ENCODE measurements at places on chromosomes 11 and 22. TPM values are rescaled to one million over a fixed set of nuclear protein-coding genes. Genes with fewer than 3 reads are reported as not detected.

DNA sequence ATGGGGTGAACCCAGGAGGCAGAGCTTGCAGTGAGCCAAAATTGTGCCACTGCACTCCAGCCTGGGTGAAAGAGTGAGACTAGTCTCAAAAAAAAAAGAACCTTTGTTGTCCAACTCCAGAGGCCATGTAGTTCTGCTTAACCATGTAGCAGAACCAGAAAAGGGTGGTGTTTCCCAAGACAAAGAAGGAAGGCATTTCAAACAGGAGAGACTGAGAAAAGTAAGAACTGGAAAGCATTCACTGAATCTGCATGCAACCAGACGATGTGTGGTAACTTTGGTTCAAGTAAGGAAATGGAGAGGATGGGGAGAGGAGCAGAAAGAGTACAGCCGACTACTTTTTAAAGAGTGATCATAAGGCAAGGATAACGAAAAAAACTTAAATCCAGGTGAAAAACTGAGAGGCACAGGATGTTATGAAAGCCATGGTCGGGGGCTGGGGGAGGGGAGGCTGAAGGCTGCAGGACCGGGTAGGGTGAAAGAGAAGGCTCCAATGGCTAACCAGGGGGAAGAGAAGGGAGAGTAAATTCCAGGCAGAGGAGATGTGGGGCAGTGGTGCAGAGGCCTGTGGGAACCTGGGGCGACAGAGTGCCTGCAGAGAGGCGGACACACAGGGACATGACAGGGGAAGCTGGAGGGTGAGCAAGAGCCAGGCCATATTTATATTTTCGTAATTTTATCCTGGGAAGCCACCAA is 48.8 kb downstream of the MAPK1 start:
- no peak for ATAC-seq

DNA sequence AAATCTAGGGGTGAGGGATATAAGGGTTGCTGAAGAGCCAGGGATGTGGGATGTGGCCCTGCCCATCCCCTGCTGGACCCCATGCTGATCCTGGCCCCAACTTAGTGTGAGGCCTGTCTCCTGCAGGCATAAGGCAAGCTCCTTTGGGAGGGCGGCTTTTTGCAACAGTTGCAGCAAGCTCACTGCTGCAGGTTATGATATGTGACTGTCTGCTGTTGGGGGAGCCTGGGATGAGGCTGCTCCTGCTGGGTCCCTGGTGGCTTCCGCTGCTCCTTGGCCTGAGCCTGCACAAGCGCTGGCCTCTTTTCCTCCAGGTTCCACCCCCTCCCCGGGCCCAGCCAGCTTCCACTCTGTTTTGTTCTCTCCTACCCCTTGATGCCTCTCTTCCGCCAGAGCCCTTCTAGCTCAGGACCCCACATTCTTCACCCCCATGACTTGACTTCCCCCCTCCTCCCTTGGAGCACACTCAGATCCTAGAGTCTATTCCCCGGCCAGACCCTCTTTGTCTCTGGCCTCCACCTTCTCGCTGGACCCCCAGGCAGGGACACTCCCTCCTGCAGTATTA is 35.0 kb upstream of the SYT13 start:
- ATAC-seq: no peak

The OR52E8 gene
- not detected for total RNA-seq

DNA sequence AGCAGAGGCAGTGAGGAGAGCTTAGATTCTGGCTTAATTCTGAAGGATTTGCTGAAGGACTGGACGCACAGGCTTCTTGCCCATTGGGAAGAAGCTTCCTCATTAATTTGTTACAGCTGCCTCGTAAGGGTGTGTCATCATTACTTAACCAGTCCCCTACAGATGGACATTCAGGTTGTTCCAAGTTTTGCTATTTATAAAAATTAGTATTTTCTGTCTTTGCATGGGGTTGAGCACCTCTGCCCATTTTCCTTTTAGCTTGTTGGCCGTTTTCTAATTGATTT is 38.1 kb downstream of the CAPN1 start:
- peak; percentile 69 for ATAC-seq

Data from gastroesophageal sphincter (tissue), 4 donors.